ENCODE measurements at places on chromosomes 5 and 9.

GRCh38 chr9:113945784-113946183 is 69.7 kb downstream of the ZNF618 start:
- DNase-seq, result no peak

DNA sequence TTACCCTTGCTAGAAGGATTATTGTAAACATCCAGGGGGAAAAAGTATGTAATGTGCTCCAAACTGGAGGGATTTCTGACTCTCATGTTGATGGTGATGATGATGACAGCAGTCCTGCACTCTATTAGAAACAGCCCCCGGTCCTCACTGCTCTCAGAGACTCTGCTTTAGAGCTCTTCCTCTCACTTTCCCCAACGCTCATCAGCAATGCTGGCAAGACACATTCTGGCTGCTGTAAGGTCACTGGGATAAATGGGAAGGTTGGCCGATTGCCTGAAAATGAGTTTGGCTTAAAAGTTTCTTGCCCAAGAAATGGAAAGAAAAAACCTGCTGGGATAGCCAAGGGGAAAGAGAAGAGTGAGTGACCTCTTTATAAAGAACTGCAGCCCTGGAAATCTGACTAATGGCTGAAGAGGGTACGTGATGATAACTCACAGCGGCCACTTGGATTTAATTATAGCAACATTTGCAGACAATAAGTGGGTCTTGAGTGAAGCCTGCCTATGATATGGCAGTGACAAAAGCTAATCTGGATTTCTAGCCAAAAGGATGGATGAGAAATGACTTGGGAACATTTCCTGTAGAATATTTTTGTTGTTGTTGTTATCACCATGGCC is 235.8 kb downstream of the TMEM38B start:
- DNase-seq, result no peak

GRCh38 chr9:73039271-73040263 is 86.7 kb upstream of the ALDH1A1 start:
- no peak for DNase-seq

- no peak for DNase-seq
Measured at GRCh38 chr9:108609227-108609896, 246.4 kb downstream of the ACTL7B start.

DNA sequence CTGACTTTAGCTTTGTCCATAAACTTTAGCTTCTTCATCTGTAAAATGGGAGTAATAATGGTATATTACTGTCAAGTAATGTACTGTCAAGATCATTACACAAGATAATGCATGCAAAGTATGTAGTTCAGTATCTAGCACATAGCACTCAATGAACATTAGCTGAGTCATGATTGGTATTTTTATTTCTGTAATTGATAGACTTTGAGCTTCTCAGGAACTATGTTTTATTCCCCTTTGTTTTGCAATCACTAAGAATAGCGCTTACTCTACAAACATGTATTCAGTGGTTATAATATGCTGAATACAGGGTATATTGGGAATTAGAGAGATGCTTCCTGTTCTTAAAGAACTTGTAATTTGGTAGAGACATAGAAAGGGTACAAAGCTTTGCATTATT is 142.3 kb upstream of the KLF9 start:
- DNase-seq, result no peak

DNA sequence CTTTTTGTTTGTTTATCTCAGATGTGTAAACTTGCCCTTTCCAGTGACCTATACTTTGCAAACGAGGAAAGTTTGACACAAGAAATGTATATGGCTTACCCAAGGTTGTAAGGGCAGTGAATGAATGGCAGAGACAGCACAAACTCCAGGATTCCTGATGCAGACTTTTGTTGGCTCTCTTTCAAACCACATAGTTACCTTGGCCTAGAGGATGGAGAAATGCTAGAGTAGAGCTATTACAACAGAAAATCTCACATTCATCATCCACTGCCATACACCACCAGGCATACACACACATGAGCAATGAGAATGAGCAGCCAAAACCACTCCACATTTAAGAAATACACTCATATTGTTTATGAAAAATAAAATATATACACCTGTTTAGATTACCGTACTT is 387.0 kb downstream of the TLR4 start:
- DNase-seq, result no peak

DNA sequence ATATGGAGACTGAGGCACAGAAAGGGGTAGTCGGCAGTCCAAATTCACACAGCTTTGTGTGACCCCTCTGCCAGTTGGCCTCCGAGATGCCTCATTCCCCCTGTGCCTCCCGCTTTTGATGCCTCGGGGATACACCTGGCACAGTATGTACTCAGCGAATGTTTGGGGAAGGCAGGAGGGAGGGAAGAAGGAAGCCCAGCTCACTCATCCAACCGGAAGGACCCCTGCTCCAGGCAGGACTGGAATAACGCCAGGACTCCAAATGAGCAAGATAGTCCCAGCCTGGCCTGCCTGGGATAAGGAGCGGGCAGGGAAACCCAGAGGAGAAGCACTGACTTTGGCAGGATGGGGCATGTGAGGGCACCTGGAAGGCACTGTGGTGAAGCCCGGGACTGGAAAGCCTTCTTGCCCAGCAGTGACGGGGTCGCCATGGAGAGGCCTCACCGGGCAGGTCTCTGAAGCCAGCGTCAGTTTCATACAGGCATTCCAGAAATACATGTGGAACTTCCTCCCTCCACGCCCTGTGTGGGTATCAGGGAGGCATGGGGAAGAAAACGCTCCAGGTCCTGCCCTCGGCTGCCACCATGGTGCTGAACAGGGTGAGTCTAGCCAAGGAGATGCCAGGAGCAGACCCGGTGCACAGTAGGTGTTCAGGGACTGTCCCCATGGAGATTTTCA is 20.3 kb downstream of the LMX1B start:
- DNase-seq, result no peak

DNA sequence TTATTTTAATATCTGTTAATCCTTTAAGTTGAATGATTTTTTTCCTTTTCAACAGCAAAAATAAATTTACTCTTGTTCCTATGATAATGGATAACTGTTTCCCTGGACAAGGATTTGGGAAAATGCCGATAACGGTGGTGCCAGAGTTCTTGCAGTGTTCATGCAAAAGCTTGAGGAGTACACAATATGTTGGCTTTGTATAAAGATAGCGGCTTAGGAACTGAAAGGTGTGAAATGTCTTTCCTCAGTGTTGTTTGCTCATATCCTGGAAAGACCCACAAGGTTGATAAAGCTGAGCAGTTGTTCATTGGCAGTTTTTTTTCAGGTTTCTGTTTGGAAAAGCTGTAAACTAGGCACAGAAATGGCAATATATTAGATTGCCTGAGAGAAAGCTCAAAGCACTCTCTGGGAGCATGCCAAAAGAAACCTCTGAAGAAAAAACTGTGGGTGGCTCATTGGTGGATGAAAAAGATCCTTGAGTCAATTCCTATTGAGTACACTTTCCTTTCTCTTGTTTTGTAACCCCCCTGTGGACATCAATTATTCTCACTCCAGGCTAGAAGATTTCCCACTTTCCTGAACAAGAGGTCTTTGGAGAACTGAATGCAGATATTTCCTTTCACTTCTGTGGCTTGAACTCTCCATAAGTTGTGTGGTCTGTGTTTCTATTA is 117.2 kb upstream of the RGMB start:
- DNase-seq, result no peak

DNA sequence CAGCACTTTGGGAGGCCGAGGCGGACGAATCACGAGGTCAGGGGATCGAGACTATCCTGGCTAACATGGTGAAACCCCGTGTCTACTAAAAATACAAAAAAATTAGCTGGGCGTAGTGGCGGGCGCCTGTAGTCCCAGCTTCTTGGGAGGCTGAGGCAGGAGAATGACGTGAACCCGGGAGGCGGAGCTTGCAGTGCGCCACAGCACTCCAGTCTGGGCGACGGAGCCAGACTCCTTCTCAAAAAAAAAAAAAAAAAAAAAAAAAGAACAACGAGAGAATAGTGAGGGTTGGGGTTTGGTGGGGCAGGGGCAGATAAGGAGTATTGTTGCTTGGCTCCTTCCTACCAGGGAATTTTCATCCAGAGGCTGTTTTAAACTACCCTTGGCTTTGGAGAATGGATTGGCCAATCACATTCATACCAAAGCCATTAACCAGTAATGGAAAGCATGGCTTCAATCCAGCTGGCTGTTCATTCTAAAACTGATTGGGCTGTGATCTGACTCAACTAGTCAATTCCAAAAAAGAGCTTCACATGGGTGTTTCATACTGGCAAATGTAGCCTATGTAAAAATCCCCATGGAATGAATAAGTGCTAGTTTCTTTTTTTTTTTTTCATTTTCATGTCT is 64.4 kb downstream of the PLCXD3 start:
- DNase-seq, result no peak

Measured in stimulated activated CD4-positive, alpha-beta T cell treated with anti-CD3 and anti-CD28 coated beads, Interleukin-12 subunit alpha, Interleukin-12 subunit beta, amount 100 ng/mL, for 4 hours (primary cell).